ENCODE measurements at places on chromosomes 5 and 9.
A peak's percentile ranks its signal among the peaks of the same experiment; 100 is the strongest.

DNA sequence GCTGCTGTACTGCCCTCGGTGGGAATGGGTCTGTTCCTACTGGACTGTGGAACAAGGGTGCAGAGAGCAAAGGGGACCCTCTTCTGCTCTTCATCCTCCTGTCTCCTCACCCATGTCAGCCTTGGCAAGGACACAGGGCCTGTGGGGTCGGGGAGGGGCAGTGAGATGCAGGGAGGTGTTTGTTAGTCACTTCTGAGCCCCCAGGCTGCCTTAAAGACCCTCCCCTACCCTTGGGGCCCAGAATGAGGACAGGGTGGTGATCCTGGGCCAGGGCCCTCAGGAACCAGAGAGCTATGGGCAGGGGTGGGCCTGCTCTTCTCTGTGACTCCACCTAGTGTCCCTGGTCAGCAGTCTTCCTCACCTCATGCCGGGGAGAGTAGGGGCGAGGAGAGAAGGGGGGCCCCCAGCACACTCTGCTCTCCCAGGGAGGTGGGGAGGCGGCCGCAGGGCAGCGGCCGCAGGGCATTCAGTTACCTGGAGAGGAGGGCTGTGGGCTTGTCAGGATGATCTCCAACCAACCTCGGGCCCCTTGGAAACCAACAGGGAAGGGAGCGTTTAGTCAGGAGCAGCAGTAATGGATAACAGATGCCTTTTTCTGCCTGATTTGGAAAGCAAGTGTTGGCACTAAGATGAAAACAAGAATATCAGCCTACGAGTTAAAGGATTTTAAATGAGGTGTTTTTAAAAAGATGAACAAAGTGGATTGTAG is 62.0 kb upstream of the GARNL3 start:
- DNase-seq = no peak
- no peaks in the 10 kb centered on the region for H3K36me3 ChIP-seq
- H3K4me1 ChIP-seq = peaks cover 26% of the 10 kb centered on the region
- H3K27ac ChIP-seq = peak overlapping the region; percentile 48

- H3K4me1 ChIP-seq = peaks cover 20% of the 10 kb centered on the region
- H3K27me3 ChIP-seq = no peaks in the 10 kb centered on the region
- H3K36me3 ChIP-seq = peaks cover 11% of the 10 kb centered on the region
- DNase-seq = no peak
- H3K27ac ChIP-seq = no peak overlapping the region
Measured at GRCh38 chr5:38922199-38922598, 76.4 kb downstream of the OSMR start.

GRCh38 chr5:142852416-142853198 is 82.4 kb downstream of the ARHGAP26 start:
- no peak overlapping the region for H3K4me3 ChIP-seq
- H3K36me3 ChIP-seq = no peaks in the 10 kb centered on the region
- H3K27ac ChIP-seq = no peak overlapping the region
- H3K4me1 ChIP-seq = peaks cover 26% of the 10 kb centered on the region
- H3K27me3 ChIP-seq = no peaks in the 10 kb centered on the region
- no peak for DNase-seq

DNA sequence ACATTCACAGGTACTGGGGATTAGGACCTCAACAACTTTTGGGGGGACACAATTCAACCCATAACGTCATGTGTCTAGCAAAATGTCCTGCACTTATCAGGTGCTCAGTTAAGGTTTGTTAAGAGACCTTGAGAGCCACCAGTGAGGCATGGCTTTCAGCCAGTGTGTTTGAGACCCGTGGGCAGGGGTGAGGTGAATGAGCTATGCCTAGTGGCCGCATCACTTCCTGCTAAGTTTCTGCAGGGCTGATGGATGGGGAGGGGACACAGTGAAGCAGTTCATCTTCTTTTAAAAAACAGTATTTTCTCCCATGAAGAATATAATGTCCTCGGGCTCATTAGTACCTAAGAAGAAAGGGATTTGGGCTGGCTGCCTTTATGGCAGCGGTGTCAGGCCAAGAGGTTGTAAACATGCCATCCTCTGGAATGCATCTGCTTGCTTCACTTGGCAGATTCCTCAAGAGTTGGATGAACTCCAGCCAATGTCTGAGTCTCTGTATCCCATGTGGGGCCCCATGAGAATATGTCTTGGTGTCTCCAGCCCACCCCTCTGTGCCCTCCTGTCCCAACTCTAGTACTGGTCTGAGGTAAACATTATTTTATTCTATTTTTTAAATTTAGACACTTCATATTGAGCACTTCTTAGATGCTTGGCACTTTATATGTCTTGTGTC is 282.2 kb downstream of the CWC27 start:
- no peak overlapping the region for H3K27ac ChIP-seq
- no peak overlapping the region for H3K4me3 ChIP-seq
- H3K4me1 ChIP-seq = no peaks in the 10 kb centered on the region
- DNase-seq = no peak

DNA sequence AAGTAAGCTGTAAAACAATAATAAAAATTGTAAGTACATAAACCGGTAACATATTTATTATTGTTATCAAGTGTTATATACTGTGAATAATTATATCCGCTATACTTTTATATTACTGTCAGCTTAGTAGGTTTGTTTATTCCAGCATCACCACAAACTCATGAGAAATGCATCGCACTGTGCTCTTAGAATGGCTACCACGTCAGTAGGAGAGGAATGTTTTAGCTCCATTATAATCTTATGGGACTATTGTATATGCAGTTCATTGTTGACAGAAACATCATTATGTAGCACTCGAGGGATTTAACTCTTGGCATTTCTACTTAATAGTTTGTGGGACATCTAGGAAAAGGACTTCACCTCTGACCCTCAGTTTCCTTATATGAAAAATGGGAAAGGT is 16.4 kb downstream of the SLC12A2 start:
- H3K4me1 ChIP-seq = no peaks in the 10 kb centered on the region
- no peaks in the 10 kb centered on the region for H3K27me3 ChIP-seq
- H3K4me3 ChIP-seq = no peak overlapping the region
- no peak overlapping the region for H3K27ac ChIP-seq
- no peak for DNase-seq
- H3K36me3 ChIP-seq = no peaks in the 10 kb centered on the region

DNA sequence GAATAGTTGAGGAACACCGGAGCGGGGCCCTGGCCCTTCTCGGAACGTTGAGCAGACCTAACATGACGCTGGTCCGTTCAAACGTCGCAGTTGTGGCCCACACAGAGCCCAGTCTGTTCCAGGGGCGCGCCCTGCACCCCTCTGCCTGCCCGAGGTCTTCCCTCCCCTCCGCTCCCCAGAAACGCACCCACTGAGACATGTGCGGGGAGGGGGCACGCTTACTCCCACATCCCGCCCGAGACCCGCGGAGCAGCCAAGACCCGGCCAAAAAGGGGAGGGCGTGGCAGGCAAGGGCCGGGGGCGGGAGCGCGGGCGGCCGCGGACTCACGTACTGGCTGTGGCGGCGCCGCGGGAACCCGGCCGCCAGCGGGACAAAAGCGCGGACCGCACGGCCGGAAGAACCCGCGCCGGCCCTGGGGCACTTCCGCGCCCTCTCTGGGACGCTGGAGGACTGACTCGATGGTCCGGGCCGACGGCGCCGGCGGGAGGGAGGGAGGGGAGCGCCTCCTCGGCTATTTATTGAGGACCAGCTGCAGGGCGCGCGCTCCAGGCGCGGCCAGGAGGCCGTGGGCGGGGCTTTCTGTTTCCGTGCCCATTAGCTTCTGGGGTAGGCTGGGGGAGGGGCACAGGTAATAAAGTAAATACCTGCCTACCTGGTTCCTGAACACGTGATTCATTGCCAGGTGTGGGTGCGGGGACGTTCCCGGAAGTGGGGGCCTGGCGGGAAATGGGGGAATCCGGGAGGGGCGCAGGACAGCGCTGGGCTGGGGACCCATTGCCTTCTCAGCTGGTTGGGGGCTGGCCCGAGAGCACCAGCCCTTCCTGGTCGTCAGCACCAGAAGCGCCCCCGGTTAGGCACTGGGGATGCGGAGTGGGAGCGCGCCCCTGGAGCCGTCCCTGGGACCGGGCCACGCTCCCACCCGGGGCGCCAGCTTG is at the start of gene ZFP62:
Gene ZFP62, minus strand, starts transcription at position 390 of the 936 bp plus-strand sequence. Its CDS starts 57 bp downstream, at position 333.
- peaks cover 12% of the 10 kb centered on the region for H3K4me1 ChIP-seq
- peak within 1 kb of the TSS; percentile 85 for H3K4me3 ChIP-seq
- H3K27me3 ChIP-seq = no peaks in the 10 kb centered on the region

- no peaks in the 10 kb centered on the region for H3K36me3 ChIP-seq
- H3K4me1 ChIP-seq = no peaks in the 10 kb centered on the region
- no peaks in the 10 kb centered on the region for H3K27me3 ChIP-seq
- DNase-seq = no peak
- no peak overlapping the region for H3K27ac ChIP-seq
- H3K4me3 ChIP-seq = no peak overlapping the region
Measured at GRCh38 chr5:133696006-133696584, 83.8 kb upstream of the FSTL4 start.

DNA sequence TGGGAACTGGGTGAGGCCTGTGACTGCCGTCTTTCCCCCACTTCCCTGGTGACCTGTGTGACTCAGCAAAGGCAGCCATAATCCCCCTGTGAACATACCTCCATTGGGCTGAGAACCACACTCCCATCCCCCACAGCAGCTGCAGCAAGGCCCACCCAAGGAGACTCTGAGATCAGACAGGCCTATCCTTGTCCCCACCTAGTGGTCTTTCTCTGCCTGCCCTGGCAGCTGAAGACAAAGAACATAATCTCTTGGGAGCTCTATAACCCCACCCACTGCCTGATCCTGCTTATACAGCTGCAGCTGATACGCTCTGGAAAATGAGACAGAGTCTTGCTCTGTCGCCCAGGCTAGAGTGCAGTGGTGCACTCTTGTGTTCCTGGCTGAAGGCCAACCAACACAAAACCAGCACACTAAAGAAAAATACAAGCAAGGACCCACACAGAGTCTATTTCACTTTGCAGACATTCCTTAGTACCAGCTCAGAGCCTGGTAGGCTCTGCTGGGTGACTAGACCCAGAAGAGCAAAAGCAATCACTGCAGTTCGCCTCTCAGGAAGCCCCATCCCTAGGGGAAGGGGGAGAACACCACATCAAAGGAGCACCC is 106.7 kb downstream of the MCTP1 start:
- DNase-seq = no peak
- no peak overlapping the region for H3K27ac ChIP-seq
- H3K4me1 ChIP-seq = no peaks in the 10 kb centered on the region
- H3K4me3 ChIP-seq = no peak overlapping the region

DNA sequence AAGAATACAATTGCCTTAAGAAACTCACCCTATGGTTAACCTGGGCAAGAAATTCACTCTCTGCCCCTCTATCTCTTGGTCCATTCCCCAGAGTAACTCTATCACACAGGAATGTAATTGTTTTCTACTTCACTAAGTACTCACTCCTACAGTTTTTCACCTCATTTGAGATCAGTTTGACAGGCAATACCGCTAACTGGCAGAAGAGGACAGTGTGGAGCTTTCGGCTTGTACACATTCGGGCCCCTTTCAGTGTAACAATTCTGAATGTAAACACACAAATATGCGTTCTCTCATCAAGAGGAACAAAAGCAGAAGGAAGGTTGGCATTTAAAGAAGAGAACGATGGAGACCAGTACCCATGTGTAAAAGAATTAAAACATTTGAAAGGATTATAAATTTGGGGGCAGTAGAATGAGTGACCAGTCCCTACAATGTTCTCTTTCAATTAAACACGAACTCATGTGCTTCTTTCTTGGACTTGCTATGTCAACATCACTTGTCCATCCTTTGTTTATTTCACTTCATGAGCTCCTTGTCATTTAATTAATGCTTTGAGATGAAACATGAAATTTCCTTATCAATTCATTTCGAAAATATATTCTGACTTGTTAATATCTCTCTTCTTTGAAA is 188.5 kb upstream of the GRAMD2B start:
- no peaks in the 10 kb centered on the region for H3K4me1 ChIP-seq
- no peak overlapping the region for H3K27ac ChIP-seq
- no peaks in the 10 kb centered on the region for H3K27me3 ChIP-seq
- H3K36me3 ChIP-seq = no peaks in the 10 kb centered on the region
- no peak for DNase-seq
- H3K4me3 ChIP-seq = no peak overlapping the region
